GM23248 (cell line): ENCODE measurements at places on chromosomes 7 and 10.
A peak's percentile ranks its signal among the peaks of the same experiment; 100 is the strongest.

DNA sequence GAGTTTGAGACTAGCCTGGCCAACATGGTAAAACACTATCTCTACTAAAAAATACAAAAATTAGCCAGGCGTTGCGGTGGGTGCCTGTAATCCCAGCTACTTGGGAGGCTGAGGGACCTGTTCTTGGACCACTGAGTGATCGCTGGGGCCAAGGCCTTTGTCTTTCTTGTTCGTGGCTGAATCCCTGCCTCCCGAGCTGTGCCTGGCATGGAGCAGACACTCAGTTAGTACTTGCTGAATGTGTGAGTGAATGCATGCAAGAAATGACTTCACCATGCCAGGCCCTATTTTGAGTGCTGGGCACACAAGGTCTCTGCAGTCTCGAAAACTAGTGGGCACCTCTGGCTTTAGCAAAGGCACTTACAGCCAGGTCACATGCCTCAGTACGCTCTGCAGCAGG is 85.1 kb downstream of the HIP1 start:
- no peak for DNase-seq

- DNase-seq: peak; percentile 40
These were observed 38.0 kb upstream of the TARP start for GRCh38 chr7:38311329-38311937.

DNA sequence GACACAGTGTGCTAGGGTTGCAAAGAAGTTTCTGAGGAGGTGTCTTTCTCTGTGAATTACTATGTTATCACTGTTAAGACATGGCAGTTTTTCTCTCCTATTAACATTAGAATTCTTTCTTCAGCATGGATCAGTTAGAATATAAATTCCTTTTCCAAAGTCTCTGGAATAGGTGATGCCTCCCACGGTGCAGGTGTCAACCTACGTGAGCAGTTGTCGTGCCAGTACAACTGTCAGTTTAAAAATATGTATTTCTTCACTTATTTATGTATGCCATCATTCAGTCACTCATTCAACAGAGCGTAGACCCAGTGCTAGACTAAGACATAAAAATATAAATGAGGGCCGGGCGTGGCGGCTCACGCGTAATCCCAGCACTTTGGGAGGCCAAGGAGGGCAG is 83.5 kb downstream of the TACC2 start:
- DNase-seq: no peak

DNA sequence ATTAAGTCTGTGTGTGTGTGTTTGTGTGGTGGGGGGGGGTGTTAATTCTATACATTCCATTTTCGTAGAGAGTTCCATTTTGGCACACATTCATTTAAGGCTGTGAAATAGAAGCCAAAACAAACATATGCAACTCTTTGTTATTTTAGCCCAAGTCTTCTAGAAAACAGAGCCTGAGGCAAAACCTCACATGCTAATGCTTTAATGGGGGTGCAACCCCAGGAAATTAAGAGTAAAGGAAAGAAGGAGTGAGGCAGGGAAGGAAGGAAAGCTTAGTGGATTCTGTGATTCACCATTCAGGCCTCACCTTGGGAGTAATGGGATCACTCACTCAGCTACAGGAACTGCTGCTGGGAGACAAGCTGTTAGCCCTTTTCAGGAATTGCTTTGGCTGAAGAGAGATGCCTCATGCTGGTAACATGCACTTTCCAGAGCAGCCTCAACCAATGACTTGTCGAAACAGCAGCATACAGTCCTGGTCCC is 73.0 kb upstream of the CTTNBP2 start:
- no peak for DNase-seq

GRCh38 chr10:118818621-118819221 is 64.0 kb upstream of the CACUL1 start:
- DNase-seq: no peak

DNA sequence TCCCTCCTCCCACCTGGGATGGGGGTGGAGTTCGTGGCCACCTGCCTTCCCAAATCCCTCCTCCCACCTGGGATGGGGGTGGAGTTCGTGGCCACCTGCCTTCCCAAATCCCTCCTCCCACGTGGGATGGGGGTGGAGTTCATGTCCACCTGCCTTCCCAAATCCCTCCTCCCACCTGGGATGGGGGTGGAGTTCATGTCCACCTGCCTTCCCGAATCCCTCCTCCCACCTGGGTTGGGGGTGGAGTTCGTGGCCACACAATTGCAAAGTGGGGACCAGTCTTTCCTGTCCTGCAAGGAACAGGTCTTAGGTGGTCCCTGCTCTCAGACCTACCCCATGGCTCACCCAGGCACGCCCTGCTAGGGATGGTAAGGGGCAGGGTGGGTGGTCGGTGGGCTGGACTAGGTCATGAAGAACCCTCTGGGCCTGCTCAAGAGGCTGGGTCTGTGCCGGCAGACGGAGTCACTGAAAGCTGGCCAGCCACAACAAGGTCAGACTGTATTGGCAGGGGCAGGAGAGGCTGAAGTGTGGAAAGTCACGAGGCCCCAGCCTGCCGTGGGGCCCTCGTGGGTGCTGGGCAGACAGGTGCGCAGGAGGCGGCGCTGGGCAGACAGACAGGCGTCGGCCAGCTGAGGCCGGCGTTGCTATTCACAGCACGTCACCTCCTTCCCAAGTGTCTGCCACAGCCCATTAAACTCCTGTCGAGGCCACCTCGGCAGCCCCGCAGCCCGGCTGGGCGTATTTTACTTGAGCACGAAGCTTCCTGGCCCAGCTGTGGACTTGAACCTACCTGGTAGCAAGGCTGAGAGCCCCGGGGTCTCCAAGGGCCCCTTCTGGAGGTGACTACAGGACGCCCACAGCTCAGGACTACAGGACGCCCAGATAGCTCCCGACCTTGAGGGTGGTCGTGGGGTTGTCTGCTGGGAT is 4.1 kb downstream of the KNDC1 start:
- DNase-seq: no peak

- peak; percentile 59 for DNase-seq
These were observed 93.3 kb downstream of the BMS1 start for GRCh38 chr10:42875798-42876341.

GRCh38 chr10:132590752-132591121 is 53.1 kb downstream of the INPP5A start:
- DNase-seq: no peak

GRCh38 chr7:158751751-158752150 is 47.1 kb upstream of the NCAPG2 start:
- no peak for DNase-seq

DNA sequence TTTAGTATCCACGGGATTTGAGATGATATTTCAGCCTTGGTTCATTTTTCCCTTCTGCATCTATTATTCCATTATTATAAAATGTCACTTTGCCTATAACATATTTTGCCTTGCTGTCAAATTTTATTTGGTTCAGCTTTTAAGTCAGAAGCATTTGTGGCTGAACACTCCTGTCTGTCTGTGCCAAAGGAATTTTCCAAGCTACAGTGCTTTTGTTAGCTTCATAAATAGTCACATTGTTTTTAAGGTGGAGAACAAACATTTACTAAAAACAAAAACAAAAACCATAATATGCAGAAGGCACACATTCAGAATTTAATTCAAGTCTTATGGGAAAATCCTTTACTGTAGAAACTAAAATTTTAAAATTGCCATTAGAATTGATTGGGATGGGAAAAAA is 33.8 kb upstream of the ELMO1 start:
- DNase-seq: no peak

- DNase-seq: peak; percentile 48
These were observed 608 bp downstream of the ACHE start for GRCh38 chr7:100894860-100895700.

- DNase-seq: peak; percentile 11
These were observed 91.1 kb upstream of the PDGFA start for GRCh38 chr7:610531-611280.

DNA sequence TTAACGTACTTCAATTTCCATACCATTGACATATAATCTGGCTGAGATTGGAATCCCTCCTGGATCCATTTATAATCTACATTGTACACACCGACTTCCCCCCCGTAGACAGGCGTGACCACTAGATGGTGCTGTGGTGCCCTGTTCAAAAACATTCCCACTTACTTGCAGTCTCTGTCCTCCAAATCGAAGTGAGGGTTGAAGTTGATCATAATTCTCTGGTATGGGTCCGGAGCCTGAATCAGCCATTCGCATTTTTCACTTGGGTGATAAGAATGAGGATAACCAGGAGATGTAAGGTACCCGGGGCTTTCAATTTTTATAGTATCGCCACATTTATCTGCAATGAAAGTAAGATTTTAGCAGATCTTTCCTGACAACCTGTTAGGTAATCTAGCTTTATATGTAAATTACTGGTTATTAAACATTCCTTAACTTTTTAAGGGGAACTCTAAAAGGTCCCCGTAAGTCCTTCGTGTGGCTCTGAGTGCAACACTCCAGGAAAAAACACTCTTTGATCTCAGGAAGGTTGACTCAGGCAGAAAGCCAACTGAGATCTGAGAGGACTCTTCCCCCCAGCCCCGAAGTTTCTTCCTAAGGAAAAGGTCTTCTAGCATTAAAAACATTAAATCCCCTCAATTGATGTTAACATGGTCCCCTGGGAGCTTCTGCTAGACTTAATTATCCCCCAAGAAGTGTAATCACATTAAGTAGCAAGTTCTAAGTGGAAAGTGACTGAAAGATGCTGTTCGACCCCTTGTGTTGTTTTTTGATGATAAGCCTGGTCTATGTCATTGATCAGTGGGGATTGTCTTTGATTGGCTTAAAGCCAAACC is 3.7 kb downstream of the NRP1 start:
- DNase-seq: peak; percentile 85

DNA sequence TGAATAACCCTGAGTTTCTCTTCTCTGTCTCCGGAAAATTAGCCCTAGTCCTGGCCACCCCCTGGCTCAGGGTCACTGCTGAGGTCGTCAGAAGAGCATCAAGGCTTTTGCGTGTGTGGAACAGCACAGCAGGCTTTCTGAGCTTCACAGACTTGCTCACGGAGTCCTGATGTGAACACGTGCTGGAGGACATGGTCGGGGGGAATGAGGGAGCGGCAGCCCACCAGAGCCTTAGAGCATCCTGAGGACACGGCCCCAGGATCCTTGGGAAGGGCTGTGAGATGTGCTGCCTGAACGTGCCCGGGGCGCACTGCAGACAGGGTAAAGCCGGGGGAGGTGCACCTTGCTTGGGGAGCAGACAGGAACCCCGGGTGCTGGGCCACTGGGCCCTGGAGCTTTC is 28.8 kb downstream of the TMEM120A start:
- no peak for DNase-seq

DNA sequence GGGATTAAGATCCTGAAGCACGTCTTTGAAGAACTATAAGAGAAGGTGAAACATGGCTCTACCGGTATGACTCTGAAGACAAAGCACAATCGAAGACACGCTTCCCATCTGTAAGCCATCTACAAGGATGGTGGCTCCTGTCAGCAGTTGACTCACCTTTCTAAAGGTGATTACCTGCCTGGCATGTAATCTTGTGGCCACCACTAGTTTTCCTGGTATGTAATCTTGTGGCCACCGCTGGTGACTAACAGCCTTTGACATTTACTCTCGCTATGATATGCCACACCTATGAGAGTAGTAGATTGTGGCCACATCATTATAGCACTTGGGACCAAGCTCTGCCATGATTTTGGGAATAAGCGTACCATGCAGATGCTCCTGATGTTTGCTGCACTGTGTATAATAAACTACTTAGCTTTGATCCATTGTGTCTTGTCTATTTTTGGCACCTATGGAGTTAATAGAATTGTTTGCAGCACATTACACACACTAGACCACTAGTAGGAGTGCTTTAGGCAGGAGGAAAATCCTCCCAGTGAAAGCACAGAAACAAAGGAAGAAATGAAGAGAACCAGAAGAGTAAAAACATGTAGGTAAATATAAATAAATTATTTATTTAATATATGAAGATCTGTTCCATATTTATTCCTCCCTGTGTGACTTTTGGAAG is 59.8 kb downstream of the VAX1 start:
- no peak for DNase-seq

DNA sequence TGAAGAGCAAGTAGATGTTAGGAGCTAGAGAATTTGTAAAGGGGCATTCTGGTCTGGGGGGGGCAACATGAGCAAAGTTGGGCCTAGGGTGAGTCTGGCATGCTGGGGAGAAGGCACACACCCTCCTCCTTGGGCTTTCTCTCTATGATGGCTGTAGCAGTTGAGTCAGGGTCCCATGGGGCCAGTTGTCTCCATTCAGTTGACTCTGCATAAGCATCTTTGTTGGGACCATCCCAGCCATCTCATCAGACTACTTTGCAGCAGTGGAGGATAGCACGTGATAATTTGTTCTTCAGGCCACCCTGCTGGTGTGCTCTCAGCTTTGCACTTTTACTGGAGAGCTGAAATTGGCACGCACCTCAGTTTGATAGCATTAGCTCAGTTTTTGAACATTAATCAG is 55.2 kb downstream of the LRMDA start:
- DNase-seq: no peak

- DNase-seq: no peak
These were observed 141.1 kb downstream of the DIP2C start for GRCh38 chr10:548238-548901.

- DNase-seq: peak; percentile 11
These were observed 8.4 kb upstream of the R3HCC1L start for GRCh38 chr10:98125940-98126631.

DNA sequence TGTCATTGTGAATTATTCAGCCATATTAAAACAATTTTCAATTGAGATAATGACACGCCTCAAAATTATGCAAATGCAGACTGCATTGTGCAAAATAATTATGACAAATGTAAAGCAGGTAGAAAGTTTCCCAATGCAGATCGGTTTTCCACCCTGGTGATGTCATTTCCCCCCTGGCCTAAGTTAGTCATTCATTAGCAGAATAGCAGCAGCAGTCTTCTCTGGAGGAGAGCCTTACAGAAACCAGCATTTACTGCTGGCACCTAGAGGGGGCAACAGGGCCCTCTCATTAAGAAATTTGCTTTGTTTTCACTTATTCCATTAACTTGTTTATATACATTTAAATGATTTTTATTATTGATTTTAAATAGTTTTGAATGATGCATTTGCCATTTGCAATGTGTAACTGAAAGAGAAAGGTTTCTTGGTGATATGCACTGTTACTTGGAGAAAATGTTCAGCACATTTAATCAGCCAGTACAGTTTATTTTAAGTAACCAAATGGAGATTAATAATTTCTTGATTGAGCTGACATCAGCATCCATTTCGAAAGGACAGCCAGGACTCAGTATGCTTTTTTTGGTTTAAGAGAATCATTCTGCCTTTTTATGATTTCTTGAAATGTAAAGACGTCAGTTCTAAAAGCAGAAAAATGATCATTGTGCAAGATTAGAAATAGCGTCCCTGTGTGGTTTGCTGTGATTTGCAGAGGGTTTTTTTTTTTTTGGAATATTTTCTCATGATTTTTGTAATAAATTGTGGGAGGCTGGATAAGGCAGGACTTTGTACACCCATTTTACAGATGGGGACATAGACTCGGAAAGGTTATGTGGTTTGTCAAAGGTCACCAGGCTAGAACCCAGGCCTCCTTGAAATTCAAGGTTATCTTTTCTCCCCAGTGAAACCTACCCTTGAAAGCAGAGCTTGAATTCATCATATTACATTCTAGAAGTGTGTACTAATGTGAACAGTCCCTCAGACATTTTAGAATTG is 3.5 kb downstream of the ARID5B start:
- DNase-seq: peak; percentile 89
